ENCODE measurements at places on chromosomes 13 and 19. TPM values are rescaled to one million over a fixed set of nuclear protein-coding genes. Genes with fewer than 3 reads are reported as not detected.
A peak's percentile ranks its signal among the peaks of the same experiment; 100 is the strongest.

DNA sequence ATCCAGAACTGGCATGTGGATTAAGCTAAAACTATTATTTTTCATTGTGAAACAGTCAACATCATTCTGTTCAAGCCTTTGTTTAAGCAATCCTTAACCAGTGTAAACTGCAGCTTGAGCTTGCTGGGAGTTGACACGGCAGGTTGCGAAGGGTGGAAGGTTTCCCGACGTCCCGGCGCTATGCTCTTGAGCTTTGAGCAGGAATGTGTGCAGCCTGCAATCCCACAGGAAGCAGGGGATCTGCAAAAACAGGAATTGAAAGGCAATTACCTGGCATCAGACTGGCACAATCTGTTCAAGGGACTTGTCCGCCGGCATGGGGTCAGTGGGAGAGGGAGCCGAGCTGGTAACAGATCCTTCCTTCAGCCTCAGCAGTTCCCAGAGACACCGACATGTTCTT lies 586.7 kb upstream of the SGCG start:
- no peak for DNase-seq

GRCh38 chr13:20525144-20525600 lies 485 bp downstream of the CRYL1 start:
- no peak for DNase-seq

Gene BORA
- total RNA-seq = 6.9 TPM

DNA sequence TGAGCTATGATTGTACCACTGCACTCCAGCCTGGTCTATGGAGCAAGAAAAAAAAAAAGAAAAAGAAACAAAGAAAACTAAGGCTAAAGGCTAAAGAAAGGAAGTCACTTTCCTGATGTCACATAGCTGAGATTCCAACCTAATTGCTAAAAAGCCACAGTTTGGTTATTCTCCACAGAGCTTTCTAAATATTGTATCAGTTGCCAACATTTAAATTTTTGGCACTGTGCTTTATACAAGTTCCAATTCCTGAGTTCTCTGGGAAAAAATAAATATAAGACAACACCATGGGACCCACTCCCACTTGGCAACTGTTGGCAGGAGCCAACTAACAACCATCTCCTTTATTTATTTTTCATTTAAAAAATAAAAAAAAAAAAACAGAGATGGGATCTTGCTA lies 11.2 kb upstream of the LYPD3 start:
- peak; percentile 75 for DNase-seq

Gene JSRP1
- not detected for total RNA-seq

DNA sequence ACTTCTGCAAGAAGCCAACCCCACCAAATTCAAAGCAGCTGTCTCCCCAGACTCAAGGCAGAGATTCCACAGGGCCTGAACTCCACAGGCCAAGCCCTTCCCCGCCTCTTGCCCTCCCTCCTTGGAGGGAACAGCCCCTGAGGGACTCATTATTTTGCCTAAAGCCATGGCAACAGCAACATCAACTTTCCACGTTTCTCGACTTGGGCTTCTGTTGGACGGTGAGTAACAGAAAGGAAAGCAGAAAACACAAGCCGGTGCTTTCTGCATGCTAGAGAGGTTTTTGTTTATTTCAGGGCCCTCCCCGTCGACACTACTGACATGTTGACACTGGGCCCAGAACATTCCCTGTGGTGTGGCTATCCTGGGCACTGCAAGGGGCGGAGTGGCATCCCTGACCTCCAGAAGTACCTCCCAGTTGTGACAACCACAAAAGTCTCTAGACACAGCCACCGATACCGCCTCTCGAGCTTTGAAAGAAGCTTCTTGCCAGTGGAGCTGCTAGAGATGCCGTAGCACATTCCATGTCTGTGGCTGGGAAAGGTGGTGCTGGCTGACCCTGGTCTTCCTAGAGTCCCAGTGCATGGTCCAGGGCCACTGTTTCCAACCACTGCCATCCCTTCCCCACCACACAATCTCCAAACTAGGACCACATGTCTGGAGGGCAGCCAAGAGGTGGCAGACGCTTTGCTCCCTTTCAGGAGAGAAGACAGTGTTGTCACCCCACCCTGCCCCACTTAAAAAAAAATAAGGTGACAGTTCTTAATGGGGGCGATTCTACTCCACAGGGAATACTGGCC lies 12.8 kb downstream of the CAPS start:
- DNase-seq = no peak

GRCh38 chr13:23766283-23766682 lies 122.9 kb downstream of the MIPEP start:
- DNase-seq = peak; percentile 5

DNA sequence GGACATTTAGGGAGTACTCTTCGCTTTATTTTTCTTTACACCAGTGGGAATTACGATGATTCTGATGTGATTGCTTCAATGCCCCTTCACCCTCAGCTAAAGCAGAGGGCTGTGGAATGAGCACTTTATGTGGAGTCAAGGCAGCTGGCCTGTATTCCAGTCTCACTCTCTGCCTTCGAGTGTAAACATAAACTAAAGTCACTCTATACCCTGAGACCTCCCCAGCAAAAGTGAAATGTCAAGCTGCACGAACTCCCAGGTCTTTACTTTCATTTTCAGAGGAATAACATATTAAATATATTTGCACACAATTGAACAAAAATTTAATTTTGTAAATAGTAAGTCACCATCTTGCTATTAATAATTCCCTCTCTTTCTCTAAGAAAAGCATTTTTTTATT lies 557.1 kb downstream of the DACH1 start:
- no peak for DNase-seq

Gene NPHS1
- total RNA-seq = not detected

Gene SLITRK5
- under 0.01 TPM for total RNA-seq

GRCh38 chr19:53965091-53965490 lies 2.4 kb downstream of the CACNG8 start:
- DNase-seq = no peak

DNA sequence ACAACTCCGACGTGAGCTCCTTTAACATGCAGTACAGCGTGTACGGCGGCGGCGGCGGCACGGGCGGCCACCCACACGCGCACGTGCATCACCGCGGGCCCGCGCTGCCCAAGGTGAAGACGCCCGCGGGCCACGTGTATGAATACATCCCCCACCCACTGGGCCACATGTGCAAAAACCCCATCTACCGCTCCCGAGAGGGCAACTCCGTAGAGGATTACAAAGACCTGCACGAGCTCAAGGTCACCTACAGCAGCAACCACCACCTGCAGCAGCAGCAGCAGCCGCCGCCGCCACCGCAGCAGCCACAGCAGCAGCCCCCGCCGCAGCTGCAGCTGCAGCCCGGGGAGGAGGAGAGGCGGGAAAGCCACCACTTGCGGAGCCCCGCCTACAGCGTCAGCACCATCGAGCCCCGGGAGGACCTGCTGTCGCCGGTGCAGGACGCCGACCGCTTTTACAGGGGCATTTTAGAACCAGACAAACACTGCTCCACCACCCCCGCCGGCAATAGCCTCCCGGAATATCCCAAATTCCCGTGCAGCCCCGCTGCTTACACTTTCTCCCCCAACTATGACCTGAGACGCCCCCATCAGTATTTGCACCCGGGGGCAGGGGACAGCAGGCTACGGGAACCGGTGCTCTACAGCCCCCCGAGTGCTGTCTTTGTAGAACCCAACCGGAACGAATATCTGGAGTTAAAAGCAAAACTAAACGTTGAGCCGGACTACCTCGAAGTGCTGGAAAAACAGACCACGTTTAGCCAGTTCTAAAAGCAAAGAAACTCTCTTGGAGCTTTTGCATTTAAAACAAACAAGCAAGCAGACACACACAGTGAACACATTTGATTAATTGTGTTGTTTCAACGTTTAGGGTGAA lies 6.6 kb downstream of the SLITRK5 start:
- no peak for DNase-seq

- DNase-seq = no peak
Observed at GRCh38 chr19:44156475-44156874, 8.4 kb upstream of the ZNF226 start.

DNA sequence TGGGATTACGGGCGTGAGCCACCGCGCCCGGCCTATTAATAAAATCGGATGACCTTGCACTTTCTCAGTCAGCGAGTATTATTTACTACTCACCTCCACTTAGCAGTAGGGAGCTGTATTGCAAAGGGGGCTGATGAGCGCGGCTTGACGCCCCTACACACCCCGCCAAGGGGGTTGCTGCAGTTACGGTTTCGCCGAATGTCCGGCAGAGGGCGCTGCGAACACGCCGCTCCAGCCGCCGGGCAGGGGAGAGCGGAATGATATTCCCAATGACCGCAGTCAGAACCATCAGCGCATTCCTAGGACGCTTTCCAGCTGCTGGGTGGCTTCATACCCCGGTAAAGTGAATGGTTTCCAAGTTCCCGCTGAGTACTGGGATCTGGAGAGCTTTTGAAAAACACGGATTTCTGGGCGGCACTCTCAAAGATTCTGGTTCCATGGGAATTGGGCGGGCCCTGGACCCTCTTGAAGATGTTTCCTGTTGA lies 30.0 kb upstream of the TPT1 start:
- DNase-seq = peak; percentile 72

GRCh38 chr13:69077267-69077666 lies 1030.4 kb upstream of the ATXN8OS start:
- no peak for DNase-seq

DNA sequence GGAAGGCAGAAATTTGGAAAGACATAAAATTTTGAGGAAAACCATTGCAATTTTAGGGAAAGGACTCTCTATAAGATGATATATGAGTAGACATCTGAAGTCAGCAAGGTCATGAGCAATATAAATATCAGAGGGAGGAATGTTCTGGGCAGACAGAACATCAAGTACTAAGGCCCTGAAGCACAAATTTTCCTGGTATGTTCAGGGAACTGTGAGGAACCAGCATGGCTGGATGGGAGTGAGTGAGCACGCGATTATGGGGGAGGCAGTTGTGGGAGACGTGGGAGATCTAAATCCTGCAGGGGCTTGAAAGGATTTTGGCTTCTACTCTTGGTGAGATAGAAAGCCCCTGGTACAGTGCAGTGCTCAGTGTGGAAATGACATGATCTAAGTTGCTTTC lies 112.0 kb downstream of the TBC1D4 start:
- DNase-seq = no peak

- peak; percentile 67 for DNase-seq
Observed at GRCh38 chr13:103140001-103140671, 73.9 kb upstream of the SLC10A2 start.

Gene NLRP11
- total RNA-seq = not detected

Gene CD209
- total RNA-seq = not detected

Gene LILRB2
- total RNA-seq = not detected

GRCh38 chr19:35074426-35075201 lies 33.1 kb downstream of the HPN start:
- DNase-seq = no peak

- DNase-seq = peak; percentile 38
Observed at GRCh38 chr13:41554626-41555386, 97.5 kb downstream of the RGCC start.

Gene FGF21
- total RNA-seq = not detected

- DNase-seq = peak; percentile 77
Observed at GRCh38 chr19:2887391-2887914, 13.3 kb upstream of the ZNF57 start.

- DNase-seq = no peak
Observed at GRCh38 chr19:16367261-16367683, 42.6 kb downstream of the KLF2 start.

GRCh38 chr13:98349731-98350305 lies 172.7 kb upstream of the RNF113B start:
- no peak for DNase-seq

Gene PALM3
- 0.70 TPM for total RNA-seq

- no peak for DNase-seq
Observed at GRCh38 chr19:14343286-14343685, 38.0 kb upstream of the ADGRE5 start.

Gene KCNC3
- 6.5 TPM for total RNA-seq

Gene CNFN
- not detected for total RNA-seq

- DNase-seq = no peak
Observed at GRCh38 chr19:50833117-50833801, at the start of gene KLK15. Gene KLK15, minus strand, starts transcription at chr19:50833574. Its CDS starts 2,082 bp downstream, at chr19:50831492.

GRCh38 chr19:47660435-47660832 lies 51.5 kb downstream of the BICRA start:
- peak; percentile 61 for DNase-seq

Gene HSH2D
- 0.05 TPM for total RNA-seq

DNA sequence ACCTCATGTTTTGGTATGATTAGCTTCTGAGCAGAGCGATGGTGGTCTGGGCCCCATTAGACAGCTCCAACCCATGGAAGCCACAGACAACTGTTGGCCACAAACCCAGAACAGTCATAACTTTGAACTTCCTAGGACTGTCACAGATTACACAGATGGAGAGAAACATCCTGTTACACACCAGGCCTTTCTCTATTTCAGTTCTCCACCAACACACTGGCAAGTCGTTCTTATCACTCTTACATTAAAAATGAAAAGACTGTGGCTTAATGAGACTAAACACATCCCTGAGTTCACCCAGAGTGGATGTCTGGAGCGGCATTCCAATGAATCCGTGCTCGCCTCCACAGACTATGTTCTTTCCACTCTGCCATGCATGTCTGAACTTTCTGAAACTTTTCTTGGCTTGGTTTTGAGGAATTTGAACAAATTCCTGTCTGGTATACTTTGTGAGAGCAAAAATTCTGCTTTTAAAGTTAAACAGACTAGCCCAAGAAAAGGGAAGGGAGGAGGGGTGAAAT lies 109.1 kb downstream of the NALCN start:
- DNase-seq = peak; percentile 38

GRCh38 chr13:19591864-19592263 lies 30.5 kb upstream of the TPTE2 start:
- no peak for DNase-seq

DNA sequence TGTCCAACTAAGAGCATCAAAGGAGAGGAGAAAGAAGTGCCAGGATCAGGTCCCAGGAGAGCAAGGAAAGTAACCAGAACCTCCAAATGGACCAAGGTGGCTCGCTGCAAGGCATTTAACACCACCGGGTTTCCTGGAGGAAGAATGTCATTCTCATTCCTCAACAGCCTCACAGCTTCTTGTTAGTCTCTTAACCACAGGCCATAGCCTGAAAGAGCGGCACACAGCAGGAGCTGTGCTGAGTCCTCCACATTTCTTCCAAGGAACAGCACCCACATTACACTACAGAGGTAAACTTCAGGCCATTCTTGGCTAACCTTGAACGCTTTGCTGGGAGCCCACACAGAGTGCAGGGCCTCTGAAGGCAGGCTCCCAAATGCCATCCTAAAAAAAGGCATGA lies 23.6 kb downstream of the DOCK9 start:
- DNase-seq = no peak

Gene FFAR1
- not detected for total RNA-seq
